Cortex of kidney (tissue), 1 donor: ENCODE measurements at places on chromosomes 11 and 22.

DNA sequence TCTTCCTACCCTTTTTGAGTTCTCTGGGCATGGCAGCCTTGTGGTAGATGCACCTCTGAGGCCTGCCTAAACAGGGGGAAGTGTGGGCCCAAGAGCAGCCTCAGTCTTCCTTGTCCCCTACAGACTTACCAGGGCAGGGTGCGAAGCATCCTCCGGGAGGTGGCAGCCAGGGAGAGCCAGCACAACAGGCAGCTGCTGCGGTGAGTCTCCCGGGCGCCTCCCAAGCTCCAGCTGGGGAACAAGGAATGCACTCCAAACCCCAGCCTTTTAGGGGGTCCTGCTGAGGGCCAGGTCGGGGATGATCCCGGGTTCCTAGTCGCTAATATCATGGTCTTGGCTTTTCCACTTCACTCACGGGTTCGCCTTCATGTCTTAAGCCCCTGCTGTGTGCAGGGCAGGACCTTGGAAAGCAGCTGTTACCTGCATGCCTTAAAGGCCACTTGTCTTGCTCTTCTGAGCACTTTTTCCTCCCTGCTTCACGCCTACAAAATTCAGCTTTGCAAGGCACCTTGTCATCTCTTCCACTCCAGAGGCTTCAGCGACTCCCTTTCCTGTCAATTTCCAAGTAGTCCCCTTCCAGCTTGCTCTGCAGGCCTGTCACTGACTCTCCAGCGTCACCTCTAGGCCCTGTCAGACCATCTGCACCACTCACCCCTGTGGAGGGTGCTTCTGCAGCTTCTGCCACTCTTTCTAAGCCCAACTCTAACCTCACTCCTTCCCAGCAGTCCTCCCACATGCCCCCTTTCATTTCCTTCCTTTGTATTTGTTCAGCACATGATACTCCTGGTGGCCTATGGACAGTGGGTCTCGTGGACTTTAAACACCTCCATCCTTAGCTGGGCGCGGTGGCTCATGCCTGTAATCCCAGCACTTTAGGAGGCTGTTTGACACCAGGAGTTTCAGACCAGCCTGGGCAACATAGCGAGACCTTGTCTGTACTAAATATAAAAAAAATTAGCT lies 57.0 kb downstream of the PISD start:
- DNase-seq, result no peak

DNA sequence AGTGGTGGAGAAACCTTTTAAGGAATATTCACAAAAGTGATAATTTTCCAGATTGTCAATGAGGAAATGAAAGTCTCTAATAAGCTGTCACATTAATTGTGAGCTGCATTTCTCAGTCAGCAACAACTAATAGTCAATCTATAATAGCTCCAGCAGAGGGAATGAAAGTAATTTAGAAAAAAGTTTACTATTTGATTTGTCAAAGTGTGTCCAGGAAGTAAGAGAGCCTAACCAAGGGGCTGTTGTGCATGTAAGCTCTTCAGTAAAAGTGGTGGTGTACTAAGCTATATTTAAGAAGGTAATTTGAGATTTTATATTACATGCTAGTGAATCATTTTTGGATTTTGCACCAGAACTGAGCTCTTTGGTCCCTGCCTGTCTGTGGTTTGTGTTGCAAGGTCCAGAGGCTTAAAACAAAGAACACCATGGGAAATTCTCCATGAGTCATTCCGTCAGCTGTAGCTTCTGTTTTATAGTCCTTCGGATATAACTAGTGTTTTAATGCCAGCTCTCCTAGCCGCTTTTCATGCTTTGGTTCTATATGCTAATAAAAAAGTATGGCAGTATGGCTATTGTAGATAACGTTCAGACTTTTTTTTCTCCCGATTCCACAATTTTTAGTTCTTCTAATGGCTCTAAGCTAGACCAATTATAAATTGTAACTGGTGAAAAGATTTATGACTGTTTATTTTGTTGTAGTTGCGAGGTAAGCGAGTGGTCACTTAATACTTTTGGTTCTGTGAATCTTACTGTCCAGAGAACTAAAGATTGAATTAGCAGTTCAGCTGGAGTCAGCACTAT lies 64.6 kb downstream of the ARHGEF12 start:
- DNase-seq, result no peak

DNA sequence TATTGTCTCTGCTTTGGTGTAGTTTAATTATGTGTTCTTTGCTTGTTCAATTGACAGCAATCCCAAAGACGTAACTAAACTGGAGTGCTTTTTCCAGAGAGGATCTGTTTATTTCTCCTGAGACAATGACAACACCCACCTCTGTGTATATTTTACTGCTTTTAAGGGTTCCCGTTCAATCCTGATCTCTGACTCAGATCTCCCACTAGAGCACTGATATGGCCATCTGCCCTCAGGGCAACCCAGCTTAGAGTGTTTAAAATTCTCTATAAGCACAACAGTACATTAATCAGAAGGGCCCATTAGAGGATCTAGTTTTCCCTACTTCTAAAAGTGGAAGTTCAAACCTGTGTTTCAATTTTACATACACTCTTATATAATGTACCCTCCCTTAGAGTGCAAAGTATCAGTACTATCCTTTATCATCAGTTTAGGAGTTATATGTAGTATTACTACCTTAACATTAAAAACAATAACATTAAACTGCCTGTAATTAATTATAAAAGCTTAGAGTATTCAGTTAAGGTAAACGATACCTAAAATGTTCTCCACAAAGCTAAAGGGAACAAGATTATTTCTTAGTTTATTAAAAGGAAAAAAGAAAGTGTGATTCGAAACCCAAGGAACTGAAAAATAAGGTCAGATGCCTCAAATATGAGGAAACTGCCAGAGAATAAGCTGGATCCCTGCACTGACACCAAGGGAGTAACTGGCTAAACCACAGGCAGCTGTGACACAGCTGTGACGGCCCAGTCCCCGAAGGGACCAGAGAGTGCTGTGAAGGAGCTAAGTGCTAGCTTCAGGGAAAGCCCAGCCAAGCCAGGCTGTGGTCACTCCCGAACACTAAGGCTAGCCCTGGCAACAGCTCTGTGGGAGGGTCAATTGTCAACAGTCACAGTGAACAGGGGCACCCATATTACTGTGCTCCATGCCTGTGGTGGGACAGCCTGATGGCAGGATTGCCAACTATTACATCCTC lies 15.2 kb downstream of the UFD1 start:
- no peak for DNase-seq

- DNase-seq, result no peak
These were observed 56.6 kb downstream of the PARVG start for GRCh38 chr22:44237290-44237689.

DNA sequence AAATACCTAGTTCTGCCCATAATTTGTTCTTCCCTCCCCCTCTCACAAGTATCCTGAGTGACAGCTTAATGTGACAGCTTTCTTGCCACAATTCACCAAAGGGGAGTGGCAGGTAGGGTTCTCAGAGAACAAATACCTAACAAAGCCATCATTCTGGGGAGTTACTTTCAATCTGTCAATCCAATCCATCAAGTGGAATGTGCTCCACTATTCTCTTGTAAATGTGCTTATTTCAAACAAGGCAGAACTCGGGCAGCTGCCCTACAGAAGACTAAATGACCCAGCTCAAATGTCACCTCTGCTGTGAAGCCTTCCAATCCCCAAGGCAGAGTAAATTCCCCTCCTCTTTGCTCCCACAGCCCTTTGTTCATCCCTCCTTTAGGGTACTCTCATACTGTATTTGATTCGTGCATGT lies 27.8 kb downstream of the LGR4 start:
- DNase-seq, result no peak

GRCh38 chr11:71279916-71280645 lies 27.7 kb upstream of the SHANK2 start:
- no peak for DNase-seq
